ENCODE measurements at places on chromosomes 13 and 19.

- no peak for DNase-seq
Observed at GRCh38 chr19:11995174-11995573, 30.3 kb downstream of the ZNF763 start.

DNA sequence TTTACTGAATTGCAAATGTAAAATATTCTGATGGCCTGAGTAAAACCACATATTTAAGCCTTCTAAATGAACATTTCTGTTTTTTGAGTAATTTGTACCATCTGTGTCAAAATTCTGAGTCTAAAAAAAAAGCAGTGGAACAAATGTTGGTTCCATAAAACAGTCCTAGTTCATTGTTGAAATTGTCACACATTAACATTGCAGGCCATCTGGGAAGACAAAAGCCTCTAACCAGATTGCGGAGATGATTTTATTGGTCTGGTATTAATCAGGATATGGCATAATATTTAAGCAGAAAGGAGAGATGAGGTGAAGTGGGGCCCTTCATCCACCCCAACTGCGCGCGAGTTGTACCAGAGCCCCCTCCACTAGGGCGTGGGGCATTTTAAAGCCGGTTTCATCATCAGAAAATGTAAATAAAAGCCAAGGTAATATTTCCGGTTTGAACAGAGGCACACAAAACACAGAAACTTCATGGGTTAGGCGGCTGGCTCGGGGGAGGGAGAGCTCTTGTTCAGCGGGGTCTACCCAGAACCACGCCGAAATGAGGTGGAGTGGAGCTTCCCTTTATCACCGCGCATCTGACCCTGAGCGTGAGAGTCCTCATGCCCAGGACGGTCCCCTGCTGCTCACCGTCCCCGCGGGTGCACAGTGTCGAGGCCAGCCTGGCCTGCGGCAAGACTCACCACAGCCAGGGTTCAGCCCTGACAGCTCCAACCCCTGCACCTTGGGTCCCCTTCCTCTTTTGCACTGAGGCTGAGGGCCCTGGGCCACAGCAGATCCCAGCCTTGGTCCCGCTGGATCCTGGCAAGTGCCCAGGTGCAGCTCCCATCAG is 169.2 kb downstream of the URI1 start:
- no peak for DNase-seq

DNA sequence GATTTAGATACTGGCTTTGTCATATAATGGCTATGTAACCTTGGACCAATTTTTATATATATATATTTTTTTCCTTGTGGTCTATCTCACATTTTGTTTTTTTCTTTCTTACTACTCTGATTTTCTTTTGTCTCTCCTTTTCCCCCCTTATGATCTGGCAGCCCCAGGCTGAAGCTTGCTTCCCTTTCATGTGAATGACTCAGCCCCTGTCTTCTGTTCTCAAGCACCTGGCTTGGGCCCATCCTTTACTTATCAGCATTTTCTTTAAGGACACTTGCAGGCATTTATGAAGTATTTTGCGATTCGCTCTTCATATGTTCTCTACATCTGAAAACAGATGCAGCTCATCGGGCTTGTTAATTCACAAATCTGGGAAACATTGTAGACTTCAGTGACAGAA is 163.6 kb downstream of the SPRY2 start:
- no peak for DNase-seq

GRCh38 chr19:50206191-50206590 is 2.8 kb downstream of the MYH14 start:
- DNase-seq, result no peak

DNA sequence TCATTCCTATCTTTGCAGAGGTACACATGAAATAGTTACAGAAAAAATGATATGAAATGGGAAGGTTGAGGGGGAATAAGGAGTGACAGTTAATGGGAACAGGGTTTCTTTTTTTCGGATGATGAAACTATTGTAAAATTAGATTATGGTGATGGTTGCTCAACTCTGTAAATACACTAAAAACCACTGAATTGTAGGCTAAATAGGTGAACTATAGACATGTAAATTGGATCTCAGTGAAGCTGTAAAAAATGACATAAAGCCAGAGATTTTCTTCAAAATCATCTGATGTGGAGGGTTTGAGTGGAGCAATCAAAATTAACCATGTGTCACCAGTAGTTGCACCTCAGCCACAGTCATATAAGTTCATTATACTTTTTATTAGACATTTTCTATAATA is 6.6 kb upstream of the FLT3 start:
- no peak for DNase-seq

- DNase-seq, result no peak
Observed at GRCh38 chr13:44050450-44051063, 170.9 kb downstream of the LACC1 start.

GRCh38 chr19:31023038-31023437 is 326.2 kb downstream of the TSHZ3 start:
- DNase-seq, result no peak

DNA sequence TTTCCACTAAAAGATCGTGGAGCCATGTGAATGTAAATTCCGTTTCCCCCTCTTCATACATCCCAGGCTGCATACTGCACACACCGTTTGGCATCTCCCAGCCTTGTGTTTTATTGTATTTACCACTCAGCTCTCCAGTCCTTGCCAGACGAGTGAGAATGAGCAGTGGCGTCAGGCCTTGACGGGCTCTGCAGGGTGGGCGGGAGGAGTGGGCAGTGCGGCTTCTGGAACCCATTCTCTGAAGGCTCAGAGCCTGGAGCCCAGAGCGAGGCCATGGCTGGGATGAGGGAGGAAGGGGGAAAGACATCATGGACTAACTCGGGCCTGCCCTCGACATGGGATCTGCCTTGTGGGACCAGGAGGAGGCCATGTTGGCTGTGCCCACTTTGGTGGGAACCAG is 25.1 kb downstream of the BICRA start:
- DNase-seq, result no peak

DNA sequence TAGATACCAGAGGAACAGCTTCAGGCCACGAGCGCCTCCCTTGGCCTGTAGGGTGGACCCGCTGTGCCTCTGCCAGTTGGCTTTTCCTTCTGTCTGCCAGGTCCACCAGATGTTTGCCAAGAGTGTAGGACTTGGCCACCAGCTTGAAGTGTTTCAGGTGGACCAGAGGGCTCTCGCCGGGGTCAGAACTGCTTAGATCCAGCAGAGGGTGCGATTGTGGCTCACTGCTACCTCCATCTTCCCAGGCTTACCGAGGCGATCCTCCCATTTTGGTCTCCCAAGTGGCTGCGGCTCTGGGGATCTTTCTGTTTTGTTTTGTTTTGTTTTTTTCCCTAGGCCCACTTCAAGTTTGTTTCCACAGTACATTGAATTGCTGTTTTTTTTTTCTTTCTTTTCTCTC is 23.0 kb upstream of the ZNF730 start:
- no peak for DNase-seq

GRCh38 chr13:99796175-99796819 is 175.3 kb downstream of the ZIC5 start:
- DNase-seq, result peak; percentile 40

DNA sequence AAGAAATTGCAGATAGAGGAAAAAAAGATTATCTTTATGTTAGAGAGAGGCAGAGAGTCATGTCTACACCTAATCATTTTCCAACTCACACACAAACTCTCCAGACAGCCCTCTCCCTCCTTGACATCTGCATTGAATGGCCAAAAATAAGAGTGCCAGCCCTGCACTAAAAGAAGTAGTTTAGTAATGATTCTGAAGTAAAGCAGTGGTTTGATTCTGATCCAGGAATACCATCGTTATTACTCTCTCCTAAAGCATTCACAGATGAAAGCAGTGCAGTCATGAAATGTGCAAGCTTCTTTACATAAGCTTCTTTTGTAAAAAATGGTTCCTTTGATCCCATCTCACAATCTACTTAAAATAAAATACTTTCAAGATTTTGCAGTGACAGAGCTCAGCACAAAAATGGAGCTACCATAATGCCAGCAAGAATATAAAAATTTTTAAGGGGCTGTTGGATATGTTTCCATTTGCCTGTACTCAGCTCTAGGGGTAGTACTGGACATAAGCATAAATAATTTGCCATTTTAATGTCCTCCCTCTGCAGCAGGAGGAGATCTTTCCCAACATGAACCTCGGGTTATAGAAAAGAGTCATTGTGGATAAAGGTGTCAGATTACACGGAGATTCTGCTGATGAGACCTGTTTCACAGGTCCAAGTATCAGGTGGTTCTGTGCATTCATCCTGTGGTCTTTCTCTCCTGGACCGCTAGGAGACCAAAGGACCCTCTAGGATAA is 406.3 kb downstream of the DCT start:
- no peak for DNase-seq

DNA sequence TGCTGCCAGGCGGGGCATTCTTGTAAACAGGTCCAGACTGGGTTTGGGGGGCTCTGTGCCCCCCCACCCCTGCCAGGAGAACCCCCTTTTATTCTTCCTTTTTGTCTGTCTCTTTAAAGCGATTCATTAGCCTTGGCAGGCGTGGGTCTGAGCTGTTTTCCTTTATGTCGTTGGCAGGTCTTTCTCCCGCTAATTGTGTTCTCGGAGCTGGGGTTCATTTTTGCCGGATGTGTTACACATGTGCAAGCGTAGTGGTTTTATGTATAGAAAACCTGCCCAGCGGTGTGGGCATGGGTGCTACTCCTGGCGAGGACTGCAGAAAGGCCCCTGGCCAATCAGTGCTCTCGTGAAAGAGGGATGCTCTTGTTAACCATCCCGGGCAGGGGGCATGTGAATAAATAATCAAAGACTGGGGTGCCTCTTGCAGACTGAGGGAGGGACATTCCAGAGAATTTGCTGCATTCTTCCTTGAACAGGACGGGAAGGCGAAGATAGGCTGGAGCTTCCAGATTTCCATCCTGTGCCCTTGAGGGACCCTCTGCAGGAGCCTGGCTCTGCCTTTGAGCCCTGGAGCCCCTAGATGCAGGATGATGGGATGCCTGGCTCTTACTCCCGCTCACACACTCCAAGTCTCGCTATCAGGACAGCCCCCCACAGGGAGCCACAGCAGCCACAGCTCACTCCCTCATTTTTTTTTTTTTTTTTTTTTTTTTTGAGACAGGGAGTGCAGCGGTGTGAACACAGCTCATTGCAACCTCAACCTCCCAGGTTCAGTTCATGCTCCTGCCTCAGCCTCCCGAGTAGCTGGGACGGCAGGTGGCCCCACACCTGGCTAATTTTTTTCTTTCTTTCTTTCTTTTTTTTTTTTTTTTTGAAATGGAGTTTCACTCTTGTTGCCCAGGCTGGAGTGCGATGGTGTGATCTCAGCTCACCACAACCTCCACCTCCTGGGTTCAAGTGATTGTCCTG is 14.1 kb downstream of the CARM1 start:
- DNase-seq, result no peak

GRCh38 chr13:22127277-22128164 is 456.6 kb downstream of the FGF9 start:
- no peak for DNase-seq

- DNase-seq, result no peak
Observed at GRCh38 chr19:2236064-2236313, 140 bp downstream of the PLEKHJ1 start.

- no peak for DNase-seq
Observed at GRCh38 chr19:43804432-43804831, 2.2 kb upstream of the LYPD5 start.

DNA sequence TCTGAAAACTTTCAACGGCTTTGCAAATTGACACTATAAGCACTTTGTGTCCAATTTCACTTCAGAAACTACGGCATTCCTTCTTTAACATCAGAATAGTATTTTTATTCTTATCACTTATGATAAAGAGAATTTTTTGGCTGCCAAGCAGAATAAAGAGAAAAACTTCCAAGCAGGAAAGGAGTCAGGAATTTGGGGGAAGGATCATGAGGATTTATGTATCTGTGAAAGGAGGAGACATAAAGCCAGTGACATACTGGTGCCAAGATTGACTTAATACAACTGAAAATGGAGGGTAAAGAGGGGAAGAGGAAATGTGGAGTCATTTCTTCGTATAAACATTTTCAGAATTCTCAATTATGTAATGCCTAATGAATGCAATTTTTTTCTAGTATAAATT is 94.7 kb downstream of the RBM26 start:
- no peak for DNase-seq

DNA sequence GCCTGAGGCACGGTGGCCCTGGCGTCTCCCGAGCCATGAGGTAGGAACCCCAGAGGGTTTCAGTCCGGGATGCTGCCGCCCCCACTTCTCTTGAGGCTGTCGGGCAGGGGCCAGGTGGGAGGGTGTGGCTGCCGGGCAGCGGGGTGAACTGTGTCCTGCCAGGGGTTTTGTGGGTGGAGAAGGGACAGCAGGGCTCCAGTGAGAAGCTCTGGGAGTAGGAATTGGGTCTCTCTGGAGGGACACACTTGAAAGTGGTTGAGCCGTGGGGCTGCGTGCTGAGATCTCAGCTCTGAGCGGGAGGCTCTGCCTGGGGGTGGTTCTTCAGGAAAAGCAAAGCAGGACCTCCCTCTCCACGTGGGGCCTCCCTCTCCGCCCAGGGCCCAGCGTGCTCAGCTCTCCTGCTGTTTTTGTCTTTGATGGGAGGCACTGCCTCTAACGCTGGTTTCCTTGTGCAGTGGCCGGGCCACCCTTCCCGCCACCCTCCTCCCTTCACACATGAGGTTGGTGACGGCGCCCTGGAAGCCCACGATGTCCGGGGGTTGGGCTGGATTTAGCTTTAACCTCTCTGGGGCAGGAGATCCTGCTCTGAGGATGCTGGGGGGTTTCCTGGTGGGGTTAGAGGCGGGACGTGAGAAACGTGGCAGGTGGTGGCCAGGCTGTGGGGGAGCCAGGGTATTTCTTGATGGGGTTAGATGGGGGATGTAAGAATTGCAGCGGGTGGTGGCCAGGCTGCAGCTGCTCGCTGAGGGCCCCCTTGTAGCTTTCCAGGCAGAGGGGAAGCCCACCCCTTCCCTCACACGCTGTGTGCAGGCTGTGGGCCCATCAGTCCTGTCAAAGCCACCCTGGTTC is 15.3 kb upstream of the ZNF554 start:
- no peak for DNase-seq

DNA sequence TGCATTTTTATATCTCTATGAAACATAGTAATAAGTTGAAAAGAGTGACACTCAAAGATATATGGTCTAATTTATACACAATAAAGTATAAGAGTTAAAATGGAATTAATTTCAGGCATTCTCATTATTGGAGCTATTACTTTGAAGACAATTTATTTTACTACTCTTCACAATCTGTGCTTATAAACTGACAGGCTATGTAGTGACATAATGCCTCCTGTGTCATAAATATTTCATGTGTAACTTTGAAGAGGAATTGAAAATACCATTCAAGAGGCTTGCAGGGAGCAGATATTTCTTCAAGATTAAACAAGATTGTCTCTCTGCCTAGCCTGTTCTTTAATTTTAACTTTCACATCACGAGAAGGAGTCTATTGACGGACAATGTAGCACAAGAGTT is 1881.5 kb upstream of the PCDH20 start:
- no peak for DNase-seq

- DNase-seq, result no peak
Observed at GRCh38 chr13:36750046-36750445, 69.0 kb upstream of the RFXAP start.

DNA sequence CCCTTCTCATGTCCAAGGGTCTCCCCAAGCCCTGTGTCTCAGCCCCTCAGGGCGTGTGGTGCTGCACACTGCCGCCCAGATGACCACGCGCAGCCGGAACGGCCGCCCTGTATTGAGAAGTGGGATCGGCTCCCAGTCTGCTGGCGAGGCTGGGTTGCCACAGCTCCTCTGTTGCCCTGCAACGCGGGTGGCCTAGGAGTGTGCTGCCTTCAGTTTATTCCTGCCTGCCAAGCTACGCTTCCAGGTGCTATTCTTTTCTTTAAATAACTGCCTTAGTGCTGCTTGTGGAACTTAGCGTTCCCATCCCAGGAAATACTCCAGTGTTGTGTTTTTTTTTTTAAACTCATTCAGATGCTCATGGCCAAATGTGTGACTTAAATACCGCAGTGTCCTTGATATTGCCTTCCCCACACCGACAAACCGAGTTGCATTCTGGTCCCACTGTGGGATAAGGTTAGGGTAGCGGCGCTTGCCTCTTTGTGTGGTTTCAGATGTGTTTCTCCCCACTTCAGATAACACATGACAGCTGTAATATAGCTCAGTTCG is 16.6 kb downstream of the ACTN4 start:
- no peak for DNase-seq
